ENCODE measurements at places on chromosomes 3 and 15.

GRCh38 chr3:183022936-183023516, 42.7 kb upstream of the DCUN1D1 start:
- DNase-seq = no peak

- DNase-seq = no peak
Measured at GRCh38 chr15:63559753-63560152, 37.4 kb upstream of the FBXL22 start.

- DNase-seq = no peak
Measured at GRCh38 chr3:110666495-110666894, 405.1 kb upstream of the NECTIN3 start.

DNA sequence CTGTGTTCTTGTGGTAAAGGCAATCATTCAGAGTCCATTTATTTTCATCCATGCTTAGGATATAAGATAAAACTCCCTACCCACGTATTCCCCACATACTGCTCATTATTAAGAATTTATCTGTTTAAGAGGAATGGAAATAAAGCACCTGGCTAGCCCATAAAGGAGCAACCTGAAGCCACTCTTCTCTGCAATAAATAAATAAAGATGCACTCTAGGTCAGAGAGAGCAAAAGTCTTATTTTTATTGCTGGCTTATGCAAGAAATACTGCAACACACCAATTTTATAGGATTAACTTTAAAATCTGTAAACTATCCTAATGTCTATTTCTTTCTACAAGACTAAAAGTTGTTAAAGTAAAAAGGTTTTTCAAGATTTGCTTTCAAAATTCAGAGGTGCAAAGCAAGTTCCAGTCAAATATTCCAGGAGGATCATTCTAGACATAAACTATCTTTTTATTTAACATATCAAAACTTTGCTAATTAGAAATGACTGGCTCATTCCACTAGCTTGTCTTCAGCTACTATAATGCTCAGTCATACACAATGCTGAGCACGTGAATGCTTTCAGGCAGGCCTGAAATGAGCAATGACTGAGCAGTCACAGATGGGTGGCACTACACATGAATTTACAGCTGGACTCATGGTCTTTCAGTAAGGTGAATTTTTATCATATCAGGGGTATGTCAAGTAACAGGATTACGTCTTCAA, 7.1 kb downstream of the TJP1 start:
- no peak for DNase-seq

DNA sequence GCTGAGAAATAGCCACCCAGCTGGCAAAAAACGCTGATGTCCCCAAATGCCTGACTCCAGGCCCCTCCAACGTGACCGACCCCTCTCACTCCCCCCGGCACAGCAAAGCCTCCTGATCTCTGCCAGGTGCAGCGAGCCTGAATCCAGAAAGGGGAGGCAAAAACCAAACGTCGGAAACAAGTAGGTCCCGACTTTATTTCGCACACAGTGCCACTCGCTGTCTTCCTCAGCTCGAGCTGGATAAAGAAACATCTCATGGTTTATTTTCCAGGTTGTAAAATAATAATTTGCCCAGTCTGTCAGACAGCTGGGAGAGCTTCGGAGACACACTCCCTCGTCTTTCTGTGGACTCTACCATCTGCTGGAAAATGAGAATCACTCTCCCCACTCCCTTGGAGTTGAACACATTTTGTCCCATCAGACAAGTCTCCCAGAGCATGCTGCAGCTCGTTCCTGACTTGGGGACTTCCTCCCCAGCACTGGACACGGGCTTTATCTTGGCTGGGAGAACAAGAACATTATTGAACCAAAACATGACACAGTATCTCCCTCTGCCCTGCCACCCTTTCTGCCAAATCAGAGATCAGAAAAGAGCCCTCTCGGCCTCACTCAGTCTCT, 142.8 kb downstream of the NUP210 start:
- no peak for DNase-seq

DNA sequence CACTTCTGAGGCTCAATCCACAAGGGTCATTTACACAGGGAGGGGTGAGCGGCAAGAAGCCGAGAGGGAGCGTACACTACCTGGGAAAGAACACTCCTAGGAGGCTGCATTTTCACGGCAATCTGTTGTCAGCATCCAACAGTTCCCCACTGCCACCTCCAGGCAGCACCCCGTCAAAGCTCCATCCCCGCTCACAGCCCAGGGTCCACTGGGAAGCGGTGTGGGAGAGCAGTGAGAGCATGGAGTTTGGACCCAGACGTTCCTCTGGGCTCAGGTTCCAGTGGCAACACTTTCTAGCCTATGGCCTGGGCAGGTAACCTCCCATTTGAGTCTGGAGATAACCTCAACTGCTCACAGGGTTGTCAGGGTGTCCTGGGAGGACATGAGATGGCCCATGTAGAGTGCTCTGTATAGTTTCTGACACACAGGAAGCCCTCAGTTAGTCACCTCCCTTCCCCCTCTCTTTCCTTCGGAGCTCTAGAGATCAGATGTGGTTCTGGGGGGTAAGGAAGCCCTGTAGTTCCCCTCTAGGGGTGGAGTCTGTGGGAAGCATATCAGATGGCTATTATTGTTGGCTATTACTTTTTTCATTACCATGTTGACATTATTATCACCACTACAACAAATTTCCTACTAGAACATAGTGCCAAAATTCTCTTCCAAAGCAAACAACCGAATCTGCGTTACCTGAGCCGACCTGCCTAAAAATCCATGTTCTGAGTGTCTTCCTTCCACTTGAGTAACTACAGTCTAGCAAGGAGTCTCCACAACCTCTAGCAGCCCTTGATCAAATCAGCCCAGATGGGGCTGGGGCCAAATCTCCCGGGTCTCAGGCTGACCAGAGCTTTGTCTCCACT, 29.1 kb downstream of the RUVBL1 start:
- peak; percentile 13 for DNase-seq

GRCh38 chr3:117572786-117573185, 863.2 kb downstream of the TUSC7 start:
- DNase-seq = no peak

DNA sequence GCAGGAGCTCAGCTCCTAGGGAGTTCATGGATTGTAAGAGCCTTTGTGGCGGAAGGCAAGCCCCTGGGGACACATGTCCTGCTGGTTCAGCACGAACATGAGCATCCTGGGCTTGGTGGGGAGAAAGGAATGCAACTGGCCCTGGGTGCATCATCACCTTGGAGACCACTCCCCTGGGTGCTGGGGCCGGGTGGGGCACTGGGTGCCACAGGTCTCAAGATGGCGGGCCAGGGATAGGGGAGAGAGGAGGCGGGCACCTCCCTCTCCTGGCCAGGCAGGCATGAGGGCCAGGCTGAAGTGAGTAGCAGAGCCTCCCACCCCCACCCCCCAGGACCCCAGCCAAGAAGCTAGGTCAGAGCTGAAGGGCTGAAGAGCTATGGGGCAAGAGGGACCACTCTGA, 768 bp downstream of the PCBP4 start:
- DNase-seq = no peak

DNA sequence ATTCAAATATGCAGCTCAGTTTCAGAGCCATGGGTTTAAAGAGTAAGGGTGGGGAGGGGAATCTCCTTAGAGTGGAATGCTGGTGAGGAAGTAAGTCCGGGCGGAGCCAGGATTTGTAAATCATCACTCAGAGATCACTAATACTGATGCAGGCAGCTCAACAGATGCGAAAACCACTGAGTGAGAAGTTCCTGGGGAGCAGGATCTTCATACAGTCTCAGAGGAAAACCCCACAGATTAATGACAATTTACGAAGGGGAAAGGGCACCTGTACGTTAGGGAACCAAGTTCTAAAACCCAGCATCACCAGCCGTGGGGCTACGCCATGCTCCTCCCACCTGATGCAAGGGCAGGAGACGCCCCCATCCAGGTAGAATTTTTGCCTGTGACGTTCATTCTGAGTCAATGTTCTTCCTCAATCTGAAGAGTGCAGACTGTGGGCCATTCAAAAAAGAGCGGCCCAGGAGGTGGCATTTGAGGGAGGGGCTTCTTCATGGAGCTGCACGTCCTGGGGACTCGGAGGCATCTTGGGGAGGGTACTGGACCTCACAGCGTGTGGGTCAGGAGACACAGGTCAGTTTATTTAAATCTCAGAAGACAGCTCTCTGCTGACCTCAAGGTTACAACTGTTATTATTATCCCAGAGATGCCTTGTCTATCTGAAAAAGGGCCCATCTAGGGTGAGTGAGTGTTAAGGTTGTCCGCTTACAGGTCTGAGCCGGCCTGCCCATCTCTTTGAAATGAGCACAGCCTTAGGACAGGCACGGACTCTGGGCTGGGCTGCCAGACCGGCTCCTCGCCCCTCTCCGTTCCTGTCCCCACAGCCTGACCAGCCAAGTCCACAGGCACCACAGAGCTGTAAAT, 228.0 kb downstream of the XXYLT1 start:
- no peak for DNase-seq

DNA sequence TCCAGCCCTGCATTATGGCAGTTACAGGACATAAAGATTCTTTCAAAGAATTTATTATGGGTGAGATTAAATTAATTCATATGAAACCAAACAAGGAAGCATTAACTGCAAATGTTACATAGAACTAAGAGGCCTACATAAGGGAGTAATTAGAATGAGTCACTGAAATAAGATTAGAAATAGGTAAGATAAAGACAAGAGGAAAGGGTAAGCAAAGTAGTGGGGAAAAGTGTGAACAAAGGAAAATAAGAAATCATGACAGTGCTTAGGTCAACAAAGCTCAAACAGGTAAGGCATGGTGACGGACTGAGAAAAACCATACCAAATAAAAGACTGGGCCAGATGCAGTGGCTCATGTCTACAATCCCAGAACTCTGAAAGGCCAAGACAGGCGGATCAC, 74.3 kb downstream of the SETD2 start:
- DNase-seq = no peak

- peak; percentile 22 for DNase-seq
Measured at GRCh38 chr3:179016979-179017670, 54.5 kb downstream of the ZMAT3 start.

- DNase-seq = no peak
Measured at GRCh38 chr3:61565569-61565968, 4.2 kb downstream of the PTPRG start.

GRCh38 chr3:8778475-8778874, 9.1 kb upstream of the OXTR start:
- no peak for DNase-seq

GRCh38 chr3:74066456-74066855, 441.7 kb upstream of the PDZRN3 start:
- DNase-seq = no peak

DNA sequence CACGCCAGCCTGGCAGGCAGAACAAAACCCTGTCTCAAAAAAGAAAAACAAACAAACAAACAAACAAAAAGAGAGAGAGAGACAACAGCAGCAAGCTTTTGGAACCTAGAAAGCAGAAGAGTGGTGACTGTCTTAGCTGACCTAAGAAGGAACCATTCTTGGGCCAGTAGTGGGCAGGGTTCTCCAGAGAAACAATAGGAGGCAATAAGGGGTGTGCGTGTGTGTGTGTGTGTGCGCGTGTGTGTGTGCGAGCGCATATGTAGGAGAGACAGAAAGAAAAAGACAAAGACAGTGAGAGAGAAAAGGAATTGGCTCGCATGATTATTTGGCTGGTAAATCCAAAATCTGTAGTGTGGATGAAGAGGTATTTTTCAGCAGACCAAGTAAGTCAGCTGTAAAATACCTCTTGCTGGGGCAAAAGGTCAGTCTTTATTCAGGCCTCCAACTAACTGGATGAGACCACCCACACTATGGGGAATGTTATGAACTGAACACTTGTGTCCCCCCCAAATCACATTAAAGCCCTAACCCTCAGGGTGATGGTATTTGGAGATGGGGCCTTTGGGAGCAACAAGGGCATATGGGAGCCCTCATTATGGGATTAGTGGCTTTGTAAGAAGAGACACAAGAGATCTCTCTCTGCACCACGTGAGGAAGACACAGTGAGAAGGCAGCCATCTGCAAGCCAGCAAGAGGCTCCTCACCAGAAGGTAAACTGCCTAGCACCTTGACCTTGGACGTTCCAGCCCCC, 15.1 kb upstream of the BLM start:
- no peak for DNase-seq

GRCh38 chr15:69018951-69019350, 4.5 kb downstream of the NOX5 start:
- no peak for DNase-seq
